Activated T-cell treated with anti-CD3 and anti-CD28 coated beads for 48 hours (primary cell): ENCODE measurements at places on chromosomes 1 and 21.
A peak's percentile ranks its signal among the peaks of the same experiment; 100 is the strongest.

DNA sequence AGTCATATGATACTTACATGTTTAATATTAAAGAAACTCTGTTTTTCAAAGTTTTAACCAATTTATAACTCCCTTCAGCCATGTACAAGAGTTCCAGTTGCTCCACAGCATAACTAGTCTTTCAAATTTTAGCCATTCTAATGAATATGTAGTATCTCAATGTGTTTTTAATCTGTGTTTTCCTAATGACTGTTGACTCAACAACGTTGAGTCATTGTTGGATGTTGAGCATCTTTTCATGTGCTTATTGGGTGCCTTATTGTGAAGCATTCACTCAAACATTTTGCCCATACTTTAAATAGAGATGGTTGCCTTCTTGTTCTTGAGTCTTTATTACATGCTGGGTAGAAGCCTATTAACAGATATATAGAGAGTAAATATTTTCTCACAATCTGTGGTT is 240.2 kb upstream of the LYPLAL1 start:
- DNase-seq: no peak

DNA sequence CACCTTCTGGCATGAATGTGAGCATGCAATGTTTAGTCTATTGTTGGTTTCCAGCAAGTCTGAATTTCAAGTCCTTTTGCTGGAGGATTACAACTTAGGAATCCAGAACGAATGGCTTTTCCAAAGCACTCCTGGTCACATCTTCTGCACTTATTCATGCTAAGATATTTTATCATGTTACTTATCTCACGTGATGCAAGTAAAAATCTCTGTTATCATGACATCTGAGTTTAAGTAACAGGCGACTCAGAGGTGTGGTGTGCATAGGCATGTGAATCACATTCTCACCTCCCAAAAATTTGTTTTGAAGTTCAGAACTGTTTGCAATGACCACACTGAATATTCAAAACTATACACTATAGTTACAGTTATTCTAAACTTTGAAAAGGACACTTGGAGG is 204.8 kb upstream of the FGGY start:
- no peak for DNase-seq

DNA sequence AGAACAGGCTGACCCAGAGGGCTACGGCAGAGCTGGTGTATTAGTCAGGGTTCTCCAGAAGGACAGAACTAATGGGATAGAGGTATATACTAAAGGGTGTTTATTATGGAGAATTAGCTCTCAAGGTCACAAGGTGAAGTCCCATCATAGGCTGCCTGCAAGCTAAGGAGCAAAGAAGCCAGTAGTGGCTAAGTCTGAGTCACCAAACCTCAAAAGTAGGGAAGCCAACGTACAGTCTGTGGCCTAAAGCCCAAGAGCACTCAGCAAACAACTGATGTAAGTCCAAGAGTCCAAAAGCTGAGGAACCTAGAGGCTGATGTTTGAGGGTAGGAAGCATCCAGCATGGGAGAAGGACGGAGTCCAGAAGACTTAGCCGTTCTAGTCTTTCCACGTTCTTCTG is 179.2 kb downstream of the BACH1 start:
- DNase-seq: no peak

GRCh38 chr1:6624710-6625583 is at the start of gene THAP3:
Gene THAP3, plus strand, starts transcription at chr1:6624868. Its CDS starts 351 bp downstream, at chr1:6625219.
- DNase-seq: peak; percentile 88

DNA sequence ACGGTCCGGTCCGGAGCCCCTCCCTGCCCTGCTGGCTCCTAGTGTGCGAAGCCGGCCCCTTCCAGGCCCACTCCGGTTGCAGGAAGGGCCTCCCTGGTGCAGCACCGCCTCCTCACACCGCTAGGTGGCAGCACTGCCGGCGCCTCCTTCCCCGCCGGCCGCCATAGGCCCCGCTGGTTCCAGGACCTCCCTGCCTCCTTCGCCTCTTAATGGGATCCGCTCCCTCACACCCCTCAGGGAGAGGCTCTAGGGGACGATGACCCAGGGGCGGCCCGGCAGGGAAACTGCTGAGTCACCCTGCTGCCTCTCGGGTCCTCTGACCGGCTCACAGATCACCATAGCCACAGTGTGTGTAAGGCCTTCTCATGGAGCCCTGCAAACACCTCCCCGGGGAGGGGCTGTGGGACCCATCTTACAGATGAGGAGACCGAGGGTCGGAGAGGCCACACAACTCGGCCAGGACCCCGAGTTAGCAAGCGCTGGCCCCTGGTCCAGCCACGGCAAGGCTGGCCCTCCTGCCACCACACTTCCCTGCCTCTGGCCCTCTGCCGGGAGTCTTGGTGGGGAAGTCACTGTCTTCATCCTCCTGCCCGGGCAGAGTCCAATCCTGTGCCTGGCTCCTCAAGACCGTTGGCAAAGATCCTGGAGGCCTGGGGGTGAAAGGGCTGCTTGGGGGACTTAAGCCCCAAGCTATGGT is 1.6 kb upstream of the AJAP1 start:
- peak; percentile 62 for DNase-seq

GRCh38 chr1:38000529-38001455 is 4.5 kb downstream of the FHL3 start:
- no peak for DNase-seq

DNA sequence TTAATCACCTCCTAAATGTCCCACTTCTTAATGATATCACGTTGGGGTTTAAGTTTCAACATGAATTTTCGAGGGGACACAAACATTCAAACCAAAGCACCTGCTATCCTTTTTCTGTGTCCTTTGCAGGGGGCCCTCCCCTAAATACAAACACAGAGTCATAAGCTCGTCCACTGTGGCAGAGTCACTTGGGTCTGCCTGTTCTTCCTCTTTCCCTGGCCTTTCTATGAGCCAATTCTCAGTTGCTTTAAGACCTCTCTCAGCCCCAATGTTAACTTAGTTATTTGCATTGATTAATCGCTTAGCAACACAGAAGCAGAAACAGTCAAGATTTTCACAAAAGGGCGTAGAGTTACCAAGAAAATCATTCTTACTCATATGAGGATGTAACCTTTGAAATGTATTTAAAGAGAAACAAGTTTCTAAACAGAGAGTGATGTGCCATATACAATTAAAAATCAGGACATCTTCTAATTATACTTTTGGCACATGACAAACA is 14.9 kb downstream of the APCS start:
- DNase-seq: no peak
